HFFc6 (cell line): ENCODE measurements at places on chromosomes 3 and 15. TPM values are rescaled to one million over a fixed set of nuclear protein-coding genes. Genes with fewer than 3 reads are reported as not detected.

Gene TMA7
- 325 and 341 TPM in 2 replicates for total RNA-seq

Gene TWF2
- 74.6 and 82.5 TPM in 2 replicates for total RNA-seq

Gene NTRK3
- 0.17 TPM in 1 of 3 replicates, not detected in the others for total RNA-seq

Gene ZNF197
- total RNA-seq: 11.0 to 12.1 TPM (median 11.0 TPM) in 3 replicates

Gene ADAMTSL3
- total RNA-seq: not detected in 3 replicates

Gene PATL2
- total RNA-seq: 0.18 TPM in 1 of 3 replicates, not detected in the others

Gene CERS3
- not detected in 3 replicates for total RNA-seq

Gene QTRT2
- total RNA-seq: 18.7 to 22.4 TPM (median 19.8 TPM) in 3 replicates

Gene GOLGA8N
- 0.62 to 1.4 TPM (median 1.2 TPM) in 3 replicates for total RNA-seq

Gene PLCH1
- not detected in 3 replicates for total RNA-seq

Gene GOLGA6L9
- total RNA-seq: 0.48 to 0.79 TPM (median 0.63 TPM) in 3 replicates

Gene ITGB5
- total RNA-seq: 236 to 365 TPM (median 285 TPM) in 3 replicates

Gene HRH1
- 4.8 to 6.8 TPM (median 5.9 TPM) in 3 replicates for total RNA-seq

Gene LINS1
- total RNA-seq: 7.2 to 7.4 TPM (median 7.3 TPM) in 3 replicates

Gene GOLGA8Q
- total RNA-seq: not detected in 3 replicates

Gene XRN1
- total RNA-seq: 27.7 to 29.4 TPM (median 28.0 TPM) in 3 replicates

Gene ZNF860
- 0.17 to 0.39 TPM (median 0.33 TPM) in 3 replicates for total RNA-seq

Gene CPEB1
- total RNA-seq: 4.5 to 6.4 TPM (median 6.0 TPM) in 3 replicates
